AG04449 (cell line): ENCODE measurements at places on chromosomes 2 and 18.

DNA sequence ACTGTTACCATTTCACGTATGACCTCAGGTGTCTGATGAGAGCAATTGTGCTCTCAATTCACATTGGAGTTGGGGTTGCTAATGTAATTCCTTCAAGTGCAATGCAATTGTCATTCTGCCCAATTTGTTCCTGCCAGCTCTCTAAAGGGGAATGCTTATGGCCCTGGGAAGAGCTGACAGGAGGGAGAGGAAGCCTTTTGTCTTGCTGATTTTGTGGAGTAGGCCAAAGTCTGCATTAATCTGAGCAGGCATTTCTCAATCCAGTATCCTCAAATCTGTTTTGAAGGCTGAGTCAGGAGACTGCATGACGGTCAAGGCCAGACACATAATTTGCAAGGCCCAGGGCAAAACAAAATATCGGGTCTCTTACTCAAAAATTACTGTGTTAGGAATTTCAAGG lies 326.4 kb upstream of the SPHKAP start:
- no peak for DNase-seq

DNA sequence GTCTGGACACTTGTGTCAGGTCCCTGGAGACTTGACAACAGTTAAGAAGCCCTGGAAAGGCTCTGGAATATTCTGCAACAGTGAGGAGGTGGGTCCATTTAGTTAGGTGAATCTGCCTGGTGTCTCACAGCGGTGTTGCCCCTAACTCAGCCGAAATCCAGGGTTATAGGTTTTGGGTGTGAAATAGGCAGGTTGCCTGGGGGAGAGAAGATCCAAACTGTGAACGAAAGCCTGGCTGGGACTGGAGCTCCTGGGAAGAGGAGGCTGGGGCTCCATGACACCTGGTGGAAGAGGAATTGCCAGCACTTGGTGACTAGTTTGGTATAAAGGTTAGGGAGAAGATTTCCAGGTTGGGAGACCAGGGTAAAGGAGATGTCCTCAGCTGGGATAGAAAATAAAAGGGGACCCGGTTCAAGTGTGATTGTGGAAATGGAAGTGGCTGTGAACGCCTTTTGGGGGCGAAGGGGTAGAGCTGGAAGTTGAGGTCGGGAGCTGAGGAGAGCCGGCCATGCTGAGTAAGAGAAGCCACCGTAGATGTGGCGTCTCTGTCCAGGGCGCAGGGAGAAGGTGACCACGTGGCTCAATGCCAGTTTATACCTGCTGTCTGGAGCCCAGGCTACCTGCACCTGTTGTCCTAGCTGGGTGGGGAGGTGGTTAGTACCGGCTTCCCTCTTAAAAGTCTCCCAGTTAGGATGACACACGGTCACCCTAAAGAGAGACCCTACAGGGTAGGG lies 3.0 kb upstream of the GAREM2 start:
- no peak for DNase-seq

DNA sequence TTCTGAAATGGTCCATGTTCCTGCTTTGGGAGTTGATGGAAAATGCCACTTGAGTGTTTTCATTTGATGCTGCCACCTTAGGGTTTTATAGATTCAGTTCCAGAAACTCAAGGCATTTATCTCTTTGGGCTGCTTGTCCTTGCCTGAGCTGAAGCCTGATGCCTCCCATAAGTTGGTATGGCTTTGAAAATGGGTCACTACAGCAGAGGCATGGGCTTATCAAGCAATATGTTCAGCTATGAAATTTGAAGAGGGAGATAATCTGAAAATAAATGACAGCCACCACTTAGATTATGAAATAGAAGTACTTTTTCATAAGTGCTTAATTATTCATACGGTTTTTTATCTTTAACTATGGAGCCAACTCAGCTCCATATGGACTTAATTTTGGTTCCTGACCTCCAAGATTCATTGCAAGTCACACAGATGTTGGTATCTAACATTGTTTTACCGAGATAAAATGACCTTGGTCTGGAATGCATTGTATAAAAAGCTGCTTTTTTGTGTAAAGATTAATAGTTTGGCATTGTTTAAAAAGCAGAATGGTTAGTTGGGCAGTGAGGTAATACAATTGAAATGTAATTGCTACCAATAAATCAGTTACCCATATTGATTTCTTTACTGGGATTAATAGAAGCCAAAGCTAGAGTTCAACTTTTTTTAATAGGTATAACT lies 4.5 kb downstream of the SLC14A1 start:
- no peak for DNase-seq

- no peak for DNase-seq
Observed at GRCh38 chr2:1864981-1865421, 120.7 kb upstream of the PXDN start.

DNA sequence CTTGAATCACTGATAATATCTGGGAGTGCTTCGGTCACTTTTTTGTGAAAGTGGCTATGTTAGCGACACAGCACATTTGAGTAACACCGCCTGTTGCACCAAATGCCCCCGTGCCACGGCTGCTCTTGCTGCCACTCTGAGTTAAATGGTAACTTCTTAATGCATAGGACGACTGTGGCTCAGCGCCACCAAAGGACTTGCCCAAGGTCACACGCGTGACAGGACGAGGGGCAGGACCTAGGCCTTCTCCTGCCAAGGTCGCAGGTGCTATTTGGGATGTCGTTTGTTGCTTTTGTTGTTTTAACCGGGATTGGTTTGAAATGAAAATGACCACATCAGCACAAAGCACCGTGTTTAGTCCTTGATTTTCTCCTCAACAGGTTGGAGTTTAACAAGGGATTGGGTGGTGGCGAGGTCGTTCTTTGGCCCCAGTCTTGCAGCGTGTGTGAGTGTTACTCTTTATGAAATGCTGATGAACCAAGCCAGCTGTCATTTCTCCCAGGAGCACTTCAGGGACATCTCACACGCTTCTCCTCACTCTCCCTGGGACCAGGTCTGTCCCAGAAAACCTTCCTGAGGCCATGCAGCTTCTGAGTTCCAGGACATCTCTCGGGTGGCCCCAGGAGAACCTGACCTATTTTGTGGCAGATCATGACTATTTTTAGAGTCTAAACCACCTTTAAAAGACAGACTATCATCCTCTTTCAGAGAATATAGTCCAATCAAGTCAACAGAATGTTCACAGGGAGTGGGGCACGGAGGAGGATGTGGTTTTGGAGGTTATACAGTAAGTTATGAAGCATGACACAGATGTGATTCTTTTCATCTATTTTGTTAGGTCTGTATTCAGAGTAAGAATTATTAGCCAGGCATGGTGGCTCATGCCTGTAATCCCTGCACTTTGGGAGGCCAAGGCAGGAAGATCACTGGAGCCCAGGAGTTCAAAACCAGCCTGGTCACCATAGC lies 49.9 kb downstream of the MTCL1 start:
- DNase-seq = peak; percentile 37

GRCh38 chr2:37665043-37665442 lies 6.4 kb downstream of the CDC42EP3 start:
- DNase-seq = no peak

GRCh38 chr2:201883606-201884369 lies 77.5 kb downstream of the CDK15 start:
- no peak for DNase-seq

GRCh38 chr2:201536046-201536445 lies 84.5 kb downstream of the STRADB start:
- DNase-seq = no peak

- DNase-seq = peak; percentile 65
Observed at GRCh38 chr2:111975053-111975552, 76.7 kb downstream of the MERTK start.

GRCh38 chr2:160652236-160652635 lies 158.6 kb upstream of the RBMS1 start:
- DNase-seq = no peak

DNA sequence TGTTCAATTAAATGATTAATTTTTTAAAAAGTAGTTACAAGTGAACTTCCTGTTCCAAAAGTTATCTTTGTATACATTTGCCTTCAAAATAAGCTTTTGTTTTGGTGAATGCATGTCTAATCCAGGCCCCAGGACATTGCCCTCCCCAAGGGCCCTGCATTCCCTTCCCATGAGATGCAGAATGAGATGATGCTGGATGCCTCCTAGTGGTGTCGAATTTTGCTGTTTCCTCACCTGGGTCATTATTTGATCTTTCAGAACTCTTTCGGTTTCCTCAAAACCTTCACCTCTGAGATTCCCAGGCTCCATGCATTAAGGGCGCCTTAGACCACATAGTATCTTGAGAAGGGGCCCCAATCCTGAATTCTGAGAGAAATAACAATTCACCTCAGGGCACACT lies 728.8 kb downstream of the CNTNAP5 start:
- no peak for DNase-seq
